ENCODE measurements at places on chromosomes 6 and 20.

DNA sequence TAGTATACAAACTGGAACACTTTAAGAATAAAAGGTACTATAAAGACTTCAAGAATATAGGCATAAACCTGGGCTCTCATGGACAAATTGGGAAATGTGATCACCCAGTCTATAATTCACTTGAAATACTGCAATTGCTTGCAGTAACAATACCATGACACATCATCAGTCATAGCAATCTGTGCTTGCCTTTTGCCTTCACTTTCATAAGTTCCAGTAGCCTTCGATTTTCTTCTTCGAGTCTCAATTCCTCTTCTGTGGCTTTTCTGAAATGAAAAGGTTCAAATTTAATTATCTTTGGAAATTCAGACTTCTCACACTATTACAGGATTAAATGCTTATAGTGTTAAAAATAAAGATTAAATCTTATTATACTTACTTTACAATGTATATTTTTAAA lies 96.3 kb upstream of the ZBTB24 start:
- no peak for DNase-seq

DNA sequence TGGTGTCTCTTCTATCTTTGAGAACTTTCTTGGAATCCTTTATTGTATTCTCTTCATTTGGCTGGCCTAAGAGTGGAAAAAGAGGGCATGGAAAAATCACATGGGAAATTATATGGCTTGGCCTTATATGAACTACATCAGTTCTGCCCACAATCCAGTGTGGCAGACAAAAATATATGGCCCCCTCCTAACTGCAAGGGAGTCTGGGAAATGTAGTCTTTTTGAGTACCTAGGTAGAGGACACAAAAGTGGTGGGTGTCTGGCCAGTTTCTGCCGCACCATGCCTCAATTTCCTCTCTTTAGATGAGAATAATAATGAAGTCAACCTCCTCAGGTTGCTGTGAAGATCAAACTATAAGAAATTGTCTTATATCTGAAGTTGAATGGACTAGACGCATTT lies 109.3 kb downstream of the SCP2D1 start:
- DNase-seq, result no peak

DNA sequence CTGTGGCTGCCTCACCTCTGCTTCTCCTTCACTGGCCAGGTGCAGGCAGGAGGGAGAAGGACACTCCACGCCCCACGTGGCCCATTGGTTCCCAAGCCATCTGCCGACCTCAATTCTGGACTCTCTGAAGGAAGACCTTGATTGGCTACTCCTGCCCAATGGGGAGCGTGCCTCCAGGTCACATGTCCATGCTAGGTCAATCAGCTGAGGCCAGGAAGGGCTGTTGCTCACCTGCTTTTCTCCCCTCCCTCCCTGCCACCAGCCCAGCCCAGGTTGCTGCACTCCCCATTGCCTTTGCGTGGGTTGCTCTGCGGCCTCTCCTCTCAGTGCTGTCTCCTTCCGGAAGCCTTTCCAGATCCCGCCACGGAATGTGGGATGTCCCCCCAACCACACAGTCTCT lies 21.9 kb upstream of the CDH4 start:
- DNase-seq, result no peak

DNA sequence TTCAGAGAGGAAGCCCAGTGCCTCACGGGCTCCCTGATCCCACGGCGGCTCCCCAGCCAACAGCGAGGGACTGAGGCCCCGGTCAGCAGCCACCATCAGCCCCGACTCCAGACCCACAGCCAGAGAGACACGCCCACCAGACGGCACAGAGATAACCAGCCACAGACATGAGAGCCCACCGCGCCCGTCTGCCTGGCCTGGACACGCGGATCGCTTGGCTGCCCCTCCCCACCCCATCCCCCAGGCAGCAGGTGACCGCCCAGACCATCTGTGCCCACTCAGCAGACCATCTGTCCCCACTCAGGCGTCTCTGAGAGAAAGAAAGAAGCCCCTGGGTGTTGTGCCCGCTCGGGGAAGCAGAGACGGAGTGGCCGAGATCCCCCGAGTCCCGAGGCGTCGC lies 55.5 kb upstream of the CHRNA4 start:
- no peak for DNase-seq

- no peak for DNase-seq
Observed at GRCh38 chr6:154306696-154307095, 49.9 kb downstream of the IPCEF1 start.

DNA sequence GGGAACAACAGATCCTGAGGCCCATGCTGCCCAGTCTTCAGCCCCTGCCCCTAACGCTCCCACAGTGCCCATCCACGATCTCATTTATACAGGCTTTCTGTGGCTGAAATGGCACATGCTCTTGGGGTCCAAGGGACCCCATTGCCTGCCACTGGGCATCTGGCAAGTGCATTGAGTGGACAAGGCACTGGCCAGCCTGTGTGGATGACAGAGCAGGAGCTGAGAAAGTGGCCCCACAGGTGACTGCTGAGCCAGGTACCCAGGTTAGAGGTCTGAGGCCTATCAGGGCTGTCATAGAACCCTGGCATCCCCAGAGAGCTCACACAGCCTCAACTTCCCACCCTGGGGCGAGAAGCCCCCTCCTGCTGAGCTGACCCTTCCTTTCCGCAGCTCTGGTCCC lies 86.0 kb upstream of the NXT1 start:
- DNase-seq, result no peak

DNA sequence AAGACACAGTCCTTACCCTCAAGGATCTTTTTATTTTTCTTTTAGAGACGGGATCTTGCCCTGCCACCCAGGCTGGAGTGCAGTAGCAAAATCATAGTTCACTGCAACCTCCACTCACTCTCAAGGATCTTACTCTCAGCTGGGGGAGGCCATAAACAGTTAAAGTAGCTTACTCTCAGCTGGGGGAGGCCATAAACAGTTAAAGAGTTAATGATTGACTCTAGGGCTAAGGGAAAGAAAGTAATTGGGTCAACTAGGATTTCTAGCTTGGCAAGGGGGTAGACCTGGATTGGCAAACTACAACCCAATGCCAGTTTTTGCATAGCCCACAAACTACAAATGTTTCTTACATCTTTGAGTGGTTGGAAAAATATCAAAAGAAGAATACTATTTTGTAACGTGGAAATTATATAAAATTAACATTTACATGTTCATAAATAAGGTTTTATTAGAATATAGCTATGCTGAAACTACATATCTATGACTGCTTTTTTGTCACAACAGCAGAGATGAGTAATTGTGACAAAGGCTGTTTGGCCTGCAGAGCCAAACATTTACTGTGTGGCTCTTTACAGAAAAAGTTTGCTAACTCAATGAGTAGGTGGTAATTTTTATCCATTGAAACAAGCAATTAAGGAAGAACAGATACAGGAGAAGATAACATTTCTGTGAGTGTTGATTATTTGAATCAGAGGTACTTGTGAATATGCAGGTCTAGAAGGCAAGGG lies 46.4 kb downstream of the PTPRA start:
- DNase-seq, result no peak

GRCh38 chr6:135905604-135906300 lies 54.3 kb downstream of the PDE7B start:
- no peak for DNase-seq

DNA sequence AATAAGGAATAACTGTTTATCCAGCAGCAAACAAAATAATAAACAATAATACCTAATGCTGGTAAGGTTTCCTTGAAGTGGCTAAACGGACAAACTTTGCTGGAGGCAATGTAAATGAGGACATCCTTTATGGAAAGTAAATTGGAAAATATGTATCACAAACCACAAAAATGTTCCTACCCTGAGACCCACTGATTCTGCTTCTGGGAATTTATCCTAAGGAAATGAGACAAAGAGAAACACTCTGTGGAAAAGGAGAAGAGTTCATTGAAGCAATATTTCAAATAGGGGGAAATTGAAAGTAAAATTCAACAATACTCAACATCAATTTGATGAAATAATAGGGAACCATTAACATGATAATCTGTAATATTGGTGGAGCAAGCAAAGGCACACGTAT lies 37.9 kb downstream of the MAFB start:
- no peak for DNase-seq

- DNase-seq, result no peak
Observed at GRCh38 chr6:17536586-17536985, 63.5 kb upstream of the FAM8A1 start.

DNA sequence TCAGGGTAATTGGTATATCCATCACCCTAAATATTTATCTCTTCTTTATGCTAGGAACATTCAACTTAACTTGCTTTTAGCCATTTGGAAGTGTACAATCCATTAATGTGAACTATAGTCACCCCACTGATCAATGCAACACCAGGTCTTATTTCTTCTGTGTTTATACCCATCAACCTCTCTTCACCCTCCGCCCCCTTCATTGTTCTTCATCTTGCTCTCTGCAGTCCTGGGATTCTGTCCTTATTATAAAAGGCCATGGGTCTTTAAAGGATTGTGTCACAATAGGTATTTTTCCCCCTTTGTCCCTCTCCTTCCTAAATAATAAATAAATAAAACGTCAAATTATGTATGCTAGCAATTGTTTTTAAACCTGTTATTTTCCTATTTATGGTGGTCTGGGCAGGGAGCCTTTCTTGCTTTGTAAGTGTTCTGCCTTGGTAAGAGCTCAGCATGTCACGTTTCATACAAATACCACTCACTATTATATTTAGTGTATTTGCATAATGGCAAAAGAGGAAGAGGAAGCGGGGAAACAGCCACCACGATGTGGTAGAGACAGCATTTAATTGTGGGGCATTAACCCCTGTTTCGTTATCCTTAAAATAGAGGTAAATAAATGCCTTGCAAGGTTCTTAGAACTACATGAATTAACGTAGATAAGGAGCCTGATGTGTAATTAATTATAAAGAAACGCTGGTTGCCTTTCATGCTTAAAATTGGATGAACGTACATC lies 1.9 kb downstream of the ABRACL start:
- DNase-seq, result no peak

- no peak for DNase-seq
Observed at GRCh38 chr20:14715400-14715799, 378.0 kb upstream of the FLRT3 start.

DNA sequence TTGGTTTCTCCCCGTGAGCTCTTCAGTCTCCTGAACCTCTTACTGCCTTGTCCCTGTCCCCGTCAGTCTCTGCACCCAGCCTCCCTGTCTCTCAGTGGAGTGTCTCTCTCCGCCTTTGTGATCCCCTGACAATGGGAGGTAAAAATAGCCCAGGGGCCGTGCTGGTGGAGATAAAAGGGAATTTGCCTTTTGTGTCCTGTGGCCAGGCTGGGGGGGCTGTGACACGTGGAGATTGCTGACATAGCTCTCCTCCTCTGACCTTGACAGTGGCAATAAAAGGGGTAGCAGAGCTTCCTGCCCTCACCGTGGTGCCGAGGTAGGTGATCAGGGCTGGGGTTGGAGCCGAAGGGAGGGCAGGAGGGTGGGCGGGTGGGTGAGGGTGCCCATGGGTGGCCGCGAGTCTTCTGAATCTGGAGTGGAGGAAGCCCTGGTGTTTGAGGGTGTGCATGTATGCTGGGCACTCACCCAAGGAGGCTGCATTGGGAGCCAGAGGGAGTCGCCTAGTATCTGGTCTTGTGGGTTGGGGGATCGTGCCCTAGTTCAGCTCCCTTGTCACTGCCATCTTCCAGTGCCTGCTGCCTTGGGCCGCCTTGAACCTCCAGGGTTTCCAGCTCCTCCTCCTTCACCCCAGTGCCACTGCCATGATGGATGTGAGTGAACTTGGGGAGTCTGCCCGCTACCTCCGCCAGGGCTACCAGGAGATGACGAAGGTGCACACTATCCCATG lies 21.9 kb downstream of the MYH7B start:
- DNase-seq, result no peak

DNA sequence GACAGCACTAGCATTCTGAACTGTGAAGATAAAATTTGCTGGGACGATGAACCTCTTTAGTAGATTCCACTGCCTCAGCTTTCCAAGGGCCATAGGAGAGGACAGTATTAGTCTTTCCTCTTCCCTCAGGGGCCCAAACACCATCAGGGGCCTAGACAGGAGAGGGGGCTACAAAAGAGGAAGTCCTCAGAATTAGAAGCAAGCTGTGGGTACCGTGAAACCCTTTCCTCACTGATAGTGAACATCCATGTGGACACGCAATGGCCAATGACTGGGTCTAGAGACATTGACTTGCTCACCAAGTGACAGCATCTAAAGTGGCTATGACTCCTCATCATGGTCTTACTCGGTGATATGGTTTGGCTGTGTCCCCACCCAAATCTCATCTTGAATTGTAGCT lies 68.1 kb upstream of the UST start:
- no peak for DNase-seq

- DNase-seq, result no peak
Observed at GRCh38 chr6:30760549-30760948, 16.2 kb upstream of the IER3 start.

DNA sequence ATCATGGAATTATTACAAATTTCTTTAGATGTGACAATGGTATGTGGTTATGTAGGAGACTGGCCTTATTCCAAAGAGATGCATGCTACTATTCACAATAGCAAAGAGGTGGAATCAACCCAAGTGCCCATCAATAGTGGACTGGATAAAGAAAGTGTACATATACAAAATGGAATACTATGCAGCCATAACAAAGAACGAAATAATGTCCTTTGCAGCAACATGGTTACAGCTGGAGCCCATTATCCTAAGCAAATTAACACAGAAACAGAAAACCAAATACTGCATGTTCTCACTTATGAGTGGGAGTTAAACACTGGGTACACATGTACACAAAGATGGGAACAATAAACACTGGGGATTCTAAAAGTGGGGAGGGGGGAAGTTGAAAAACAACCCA lies 69.7 kb downstream of the NUDT3 start:
- no peak for DNase-seq

GRCh38 chr6:137489046-137490005 lies 4.9 kb downstream of the OLIG3 start:
- DNase-seq, result no peak

GRCh38 chr6:96844530-96844929 lies 7.3 kb upstream of the GPR63 start:
- no peak for DNase-seq

DNA sequence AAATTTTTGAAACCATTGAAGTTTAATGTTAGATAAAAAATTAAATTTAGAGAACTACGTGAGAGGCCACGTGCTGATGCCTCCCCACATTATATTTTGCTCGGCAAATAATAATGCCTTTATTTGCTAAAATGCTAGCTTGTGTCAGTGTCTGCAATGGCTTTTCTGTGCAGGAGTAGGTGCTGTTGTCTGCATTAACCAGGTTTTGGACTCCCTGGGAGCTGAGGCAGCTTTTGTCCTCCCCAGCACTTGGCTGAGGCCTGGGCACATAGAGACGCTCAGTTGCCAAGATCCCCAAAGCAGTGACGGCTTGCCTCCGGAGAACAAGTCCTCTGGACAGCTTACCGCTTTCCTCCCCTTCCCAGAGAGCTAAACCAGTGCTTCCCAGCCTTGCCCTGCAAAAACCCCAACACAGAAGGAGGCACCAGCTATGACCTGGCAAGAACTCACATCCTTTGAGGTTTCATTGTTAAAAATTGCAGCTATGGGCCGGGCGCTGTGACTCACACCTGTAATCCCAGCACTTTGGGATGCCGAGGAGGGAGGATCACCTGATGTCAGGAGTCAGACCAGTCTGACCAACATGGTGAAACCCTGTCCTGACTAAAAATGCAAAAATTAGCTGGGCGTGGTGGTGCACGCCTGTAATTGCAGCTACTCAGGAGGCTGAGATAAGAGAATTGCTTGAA lies 59.9 kb downstream of the KAT14 start:
- DNase-seq, result no peak

GRCh38 chr6:114523508-114523907 lies 180.7 kb upstream of the HS3ST5 start:
- no peak for DNase-seq
